ENCODE measurements at places on chromosomes 4 and X. TPM values are rescaled to one million over a fixed set of nuclear protein-coding genes. Genes with fewer than 3 reads are reported as not detected.

GPRIN3 gene
- under 0.01 TPM for total RNA-seq

INPP4B gene
- total RNA-seq, result 10.1 TPM

RAB41 gene
- total RNA-seq, result not detected

CCDC149 gene
- total RNA-seq, result 11.6 TPM

GPR119 gene
- total RNA-seq, result not detected
